ENCODE measurements at places on chromosomes 7 and 10.

DNA sequence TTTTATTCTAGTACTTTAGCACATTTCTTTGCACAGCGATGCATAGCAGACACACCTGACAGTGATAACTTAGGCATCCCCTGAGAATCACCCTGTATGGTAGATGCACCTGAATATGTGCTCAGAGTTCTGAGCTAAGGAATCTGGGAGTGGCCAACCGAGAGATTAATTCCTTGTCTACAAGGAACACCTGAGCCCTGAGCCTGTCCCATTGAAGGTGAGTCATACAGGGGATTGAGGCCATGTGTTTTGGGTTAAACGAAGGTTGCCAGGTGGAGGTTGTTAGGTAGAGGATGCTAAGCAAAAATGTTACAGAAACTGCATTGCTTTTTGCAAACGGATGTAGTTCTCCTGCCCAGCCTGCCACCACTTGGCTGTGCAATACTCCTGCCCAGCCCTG, 128.9 kb downstream of the AMPH start:
- no peak for DNase-seq

DNA sequence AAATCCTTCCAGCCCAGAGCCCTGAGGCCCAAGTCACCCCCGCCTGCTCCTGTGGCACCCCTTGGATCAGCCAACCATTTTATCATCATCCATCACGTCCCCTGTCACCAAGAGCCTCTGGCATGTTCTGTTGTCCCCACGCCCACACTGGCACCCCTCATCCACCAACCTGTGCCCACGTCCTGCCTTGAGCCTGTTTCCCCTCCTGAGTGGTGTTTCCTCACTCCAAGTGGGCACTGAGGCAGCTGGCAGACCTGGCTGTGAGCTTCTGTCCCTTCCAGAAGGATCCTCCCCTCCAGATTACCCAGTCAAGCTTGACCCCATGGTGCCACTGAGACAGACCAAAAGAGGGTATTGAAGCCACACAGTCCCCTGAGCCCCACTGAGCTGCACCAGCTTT, 71.4 kb upstream of the ANTXRL start:
- DNase-seq = no peak

DNA sequence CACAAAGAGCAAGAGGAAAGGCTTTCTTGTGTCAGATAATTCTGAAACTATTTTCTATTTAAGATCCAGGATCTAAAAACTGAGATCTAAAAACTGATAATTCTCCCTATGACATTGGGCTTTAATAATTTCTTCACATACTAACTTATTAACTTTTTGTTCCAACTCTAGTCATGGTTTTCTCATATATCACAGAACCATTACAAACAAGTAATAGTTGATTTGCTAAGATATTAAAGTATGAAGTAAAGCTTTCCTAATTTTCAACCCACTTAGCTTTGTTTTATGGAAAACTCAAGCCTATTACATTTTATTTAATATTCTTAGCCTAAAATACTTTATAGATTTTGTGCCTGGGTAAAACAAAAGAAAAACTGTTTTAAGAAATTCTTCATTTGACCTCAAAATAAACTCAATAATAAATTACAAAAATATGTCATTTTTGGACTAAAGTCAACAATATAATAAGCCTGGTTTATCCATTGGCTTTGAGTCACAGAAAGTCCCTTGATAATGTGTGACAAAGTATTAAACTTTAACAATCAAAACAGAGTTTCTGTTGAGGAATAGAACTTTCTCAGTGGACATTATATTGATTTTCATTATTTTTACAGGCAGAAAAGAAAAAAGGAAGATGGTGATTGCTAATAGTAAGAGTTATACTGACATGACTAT, 1142.9 kb upstream of the SORCS1 start:
- DNase-seq = no peak

DNA sequence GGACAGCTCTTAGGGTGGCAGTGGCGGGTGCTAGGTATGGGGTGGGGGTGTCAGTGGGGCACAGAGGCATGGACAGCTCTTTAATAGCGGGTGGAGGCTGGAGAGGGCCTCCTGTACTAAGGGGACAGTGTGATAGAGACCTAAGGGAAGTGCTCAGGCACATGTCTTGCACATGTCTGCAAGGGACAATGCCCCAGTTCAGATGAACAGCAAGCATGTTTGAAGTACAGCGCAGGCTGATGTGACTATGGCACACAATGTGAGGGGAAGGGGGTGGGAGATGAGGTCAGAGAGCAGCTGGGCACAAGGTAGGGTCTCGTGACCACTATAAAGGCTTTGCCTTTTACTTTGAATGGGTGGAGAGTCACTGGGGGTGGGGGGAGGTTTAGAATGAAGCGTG, 3.5 kb downstream of the GIMAP8 start:
- no peak for DNase-seq

DNA sequence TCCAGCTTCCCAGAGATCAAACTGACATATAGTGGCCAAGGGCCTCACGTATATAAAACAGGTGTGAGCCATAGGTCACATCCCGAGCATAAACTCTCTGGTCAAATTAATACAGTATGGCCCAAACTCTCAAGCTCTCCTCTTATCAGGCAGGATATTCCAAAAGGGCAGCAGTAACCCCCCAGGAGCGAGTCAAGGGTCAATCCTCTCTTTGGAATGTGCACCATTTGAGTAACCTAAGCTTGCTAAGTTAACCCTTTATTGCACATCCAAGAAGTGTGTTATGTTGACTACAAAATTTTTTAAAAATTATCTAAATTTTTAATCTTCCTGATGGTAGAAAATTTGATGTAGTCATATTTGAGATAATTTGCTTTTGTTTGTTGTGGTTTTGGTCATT, 4.5 kb upstream of the TRIM24 start:
- no peak for DNase-seq

- DNase-seq = no peak
Observed at GRCh38 chr7:154903083-154903731, 99.7 kb downstream of the PAXIP1 start.

- no peak for DNase-seq
Observed at GRCh38 chr7:55261386-55261770, 103.8 kb upstream of the LANCL2 start.

DNA sequence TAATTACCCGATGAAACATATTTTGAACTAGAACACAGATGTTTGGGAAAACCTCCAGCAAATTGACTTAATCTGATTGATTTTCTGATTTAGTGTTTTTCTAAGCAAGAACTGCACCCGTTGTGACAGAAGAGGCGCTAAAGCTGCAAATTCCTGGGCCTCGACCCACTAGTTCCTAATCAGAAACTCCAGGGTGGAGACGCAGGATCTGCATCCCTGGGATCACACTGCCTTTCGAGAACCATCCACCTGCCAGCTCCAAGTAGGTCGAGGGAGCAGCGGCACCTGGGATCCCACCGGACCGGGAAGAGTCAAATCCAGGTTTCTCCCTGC, 136.8 kb upstream of the CDCA7L start:
- DNase-seq = no peak

- no peak for DNase-seq
Observed at GRCh38 chr7:137836541-137836940, 10.2 kb downstream of the DGKI start.

DNA sequence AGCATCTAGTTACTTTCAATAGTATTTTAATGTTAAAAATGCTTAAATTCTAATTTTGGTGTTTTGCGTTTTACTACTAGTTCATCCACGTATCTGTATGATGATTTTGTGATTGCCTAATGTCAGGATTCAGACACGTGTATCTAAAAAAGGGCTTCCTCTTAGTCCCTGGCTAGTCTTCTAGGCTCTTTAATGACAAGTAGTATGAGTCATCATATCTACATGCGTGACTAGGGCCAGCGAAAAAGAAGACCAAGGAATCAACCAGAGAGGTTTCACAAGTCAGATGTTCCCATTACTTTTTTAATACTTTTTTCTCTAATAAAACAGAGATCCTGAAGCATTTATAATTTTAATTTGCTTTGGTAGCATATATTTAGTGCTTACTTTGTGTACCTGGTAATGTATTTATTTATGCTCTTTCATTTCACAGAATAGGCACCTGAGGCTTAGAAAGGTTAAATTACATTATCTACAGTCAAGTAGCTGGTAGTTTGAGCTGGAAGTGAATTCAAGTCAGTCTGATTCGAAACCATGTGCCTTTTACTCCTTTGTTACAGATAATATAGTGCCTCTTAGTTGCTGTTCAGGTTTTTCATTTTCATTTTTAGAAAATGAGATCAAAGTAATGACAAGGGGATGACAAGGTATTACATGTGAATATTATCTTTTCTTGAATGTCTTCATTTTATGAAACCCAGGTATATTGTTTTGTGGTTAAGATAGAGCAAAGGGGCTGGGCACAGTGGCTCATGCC, 140.3 kb downstream of the FOXP2 start:
- DNase-seq = peak; percentile 62

GRCh38 chr7:138245216-138245615, 169.0 kb downstream of the AKR1D1 start:
- no peak for DNase-seq
